Activated CD8-positive, alpha-beta memory T cell treated with anti-CD3 and anti-CD28 coated beads for 24 hours (primary cell): ENCODE measurements at places on chromosomes 16 and 17.

- no peak for DNase-seq
Measured at GRCh38 chr17:76314392-76315227, 6.5 kb upstream of the QRICH2 start.

DNA sequence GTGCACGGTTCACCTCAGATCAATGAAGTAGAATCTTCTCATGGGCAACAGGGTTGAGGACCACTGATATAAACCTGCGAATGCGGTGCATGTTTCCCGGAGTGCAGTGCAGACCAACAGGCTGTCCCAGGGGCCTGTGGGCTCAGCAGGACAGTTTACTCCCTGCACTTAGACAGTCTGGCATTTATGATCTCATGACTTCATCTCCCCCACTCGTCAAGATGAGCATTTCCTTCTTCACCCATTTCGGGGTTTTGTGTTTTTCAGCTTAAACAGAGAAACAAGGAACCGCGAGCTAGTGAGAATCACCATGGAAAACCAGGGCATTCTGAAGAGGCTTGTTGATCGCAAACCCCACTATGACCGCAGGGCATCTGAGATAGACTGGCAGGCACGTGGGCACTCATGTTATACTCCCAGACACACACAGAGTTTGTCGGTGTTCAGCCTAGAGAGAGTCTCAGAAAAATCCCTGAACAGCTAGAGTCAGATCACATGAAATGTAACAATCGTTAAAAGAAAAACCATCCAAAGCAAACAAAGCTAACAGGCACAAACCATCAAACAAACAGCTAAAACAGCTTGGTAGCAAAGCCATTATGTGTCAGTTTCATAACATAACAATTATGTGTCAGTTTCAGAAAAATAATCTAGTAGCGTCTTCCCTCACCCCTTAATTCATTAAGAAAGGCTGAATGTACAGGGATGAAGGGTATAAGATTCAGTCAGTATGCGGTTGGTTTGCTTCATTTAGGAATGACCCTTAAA, 2.9 kb downstream of the CFAP97D1 start:
- no peak for DNase-seq

GRCh38 chr17:73470316-73470826, 158.6 kb upstream of the CDC42EP4 start:
- DNase-seq, result no peak

DNA sequence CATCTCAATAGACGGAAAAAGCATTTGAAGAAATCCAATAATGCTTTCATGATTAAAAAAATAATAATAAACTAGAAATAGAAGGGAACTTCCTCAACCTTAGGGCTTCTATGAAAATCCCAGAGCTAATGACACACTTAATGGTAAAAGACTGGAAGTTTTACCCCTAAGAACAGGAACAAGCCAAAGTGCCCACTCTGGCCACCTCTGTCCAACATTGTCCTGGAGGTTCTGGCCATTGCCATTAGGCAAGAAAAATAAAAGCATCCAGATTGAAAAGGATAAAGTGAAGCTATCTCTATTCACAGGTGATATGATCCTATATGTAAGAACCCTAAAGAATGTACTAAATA, 2.5 kb upstream of the LITAF start:
- no peak for DNase-seq

DNA sequence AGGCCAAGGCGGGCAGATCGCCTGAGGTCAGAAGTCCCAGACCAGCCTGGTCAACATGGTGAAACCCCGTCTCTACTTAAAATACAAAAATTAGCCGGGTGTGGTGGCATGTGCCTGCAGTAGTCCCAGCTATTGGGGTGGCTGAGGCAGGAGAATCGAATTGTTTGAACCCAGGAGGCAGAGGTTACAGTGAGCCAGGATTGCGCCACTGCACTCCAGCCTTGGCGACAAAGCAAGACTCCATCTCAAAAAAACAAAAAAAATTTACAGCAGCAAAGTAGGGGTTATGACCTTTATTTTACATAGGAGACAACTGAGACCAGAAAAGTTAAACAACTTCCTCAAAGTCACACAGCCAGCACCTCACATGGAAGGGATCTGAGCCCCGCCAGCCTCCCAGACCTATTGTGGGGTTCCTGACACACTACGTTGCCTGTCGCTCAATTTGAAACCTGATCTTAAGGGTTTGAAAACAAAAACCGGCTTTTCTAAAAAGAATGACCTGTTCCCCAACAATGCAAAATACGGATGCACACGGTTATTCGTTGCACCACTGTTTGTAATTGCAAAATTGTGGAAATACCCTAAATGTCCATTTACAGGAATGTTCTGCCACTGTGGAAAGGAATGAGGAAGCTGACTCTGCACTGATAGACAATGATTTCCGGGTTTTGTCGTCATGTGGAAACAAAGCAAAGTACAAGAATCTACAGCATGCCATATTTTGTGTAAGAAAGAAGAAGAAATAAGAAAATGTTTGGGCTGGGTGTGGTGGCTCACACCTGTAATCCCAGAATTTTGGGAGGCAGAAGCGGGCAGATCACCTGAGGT, 77.2 kb downstream of the CNGB1 start:
- DNase-seq, result no peak

DNA sequence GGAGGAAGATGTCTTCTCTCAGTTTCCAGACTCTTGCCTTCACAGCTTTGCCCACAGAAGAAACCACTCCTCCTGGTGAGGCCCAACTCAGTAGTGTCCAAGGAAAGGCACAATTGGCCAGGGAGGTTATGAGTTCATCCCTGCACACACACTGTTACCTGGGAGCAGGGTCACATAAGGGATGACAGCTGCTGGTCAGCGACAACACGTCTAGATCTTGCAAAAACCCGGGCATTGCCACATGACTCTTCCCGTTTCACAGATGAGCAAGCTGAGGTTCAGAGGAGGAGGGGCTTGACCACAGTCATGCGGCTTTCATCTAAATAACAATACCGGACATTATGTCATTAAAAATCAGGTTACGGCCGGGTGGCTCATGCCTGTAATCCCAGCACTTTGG, 186.0 kb downstream of the COPRS start:
- peak; percentile 15 for DNase-seq

DNA sequence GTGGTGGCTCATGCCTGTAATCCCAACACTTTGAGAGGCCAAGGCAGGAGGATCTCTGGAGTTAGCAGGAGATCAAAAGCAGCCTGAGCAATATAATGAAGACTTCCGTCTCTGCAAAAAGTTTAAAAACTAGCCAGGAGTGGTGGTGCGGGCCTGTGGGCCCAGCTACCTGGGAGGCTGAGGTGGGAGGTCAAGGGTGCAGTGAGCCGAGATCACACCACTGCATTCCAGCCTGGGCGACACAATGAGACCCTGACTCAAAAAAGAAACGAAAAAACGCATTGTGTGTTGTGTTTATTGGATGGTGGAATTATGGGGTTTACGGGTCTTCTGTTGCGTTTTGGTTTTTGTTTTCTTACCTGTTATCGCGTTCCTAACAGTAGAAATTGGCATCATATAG, 863 bp upstream of the DDX19A start:
- no peak for DNase-seq

DNA sequence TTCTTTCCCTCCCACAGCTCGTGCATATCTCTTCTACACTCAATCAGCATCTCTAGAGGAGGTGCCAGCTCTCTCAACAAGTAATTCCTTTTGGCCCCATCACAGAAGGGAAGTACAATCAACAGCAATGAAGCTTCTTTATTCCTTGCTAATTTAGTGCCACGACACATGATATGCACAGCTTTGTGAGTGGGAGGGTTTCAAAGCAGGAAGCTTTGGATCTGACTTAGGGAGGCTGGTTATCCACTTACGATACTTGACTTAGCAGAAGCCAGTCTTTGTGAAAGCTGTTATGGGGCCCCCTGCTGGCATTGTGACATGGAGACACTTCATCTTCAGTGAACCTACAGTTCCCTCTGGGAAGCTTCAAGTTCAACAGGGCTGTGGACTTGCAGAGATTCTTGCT, 81.0 kb downstream of the TMEM100 start:
- no peak for DNase-seq

GRCh38 chr17:44345454-44346026, 438 bp downstream of the GRN start:
- DNase-seq, result peak; percentile 81

- DNase-seq, result no peak
Measured at GRCh38 chr17:47180337-47180736, 8.8 kb downstream of the CDC27 start.

GRCh38 chr17:3679531-3680126, 11.0 kb downstream of the EMC6 start:
- DNase-seq, result no peak

- no peak for DNase-seq
Measured at GRCh38 chr17:50629902-50630301, 4.8 kb upstream of the ABCC3 start.
